ENCODE measurements at places on chromosomes 3 and 15.

DNA sequence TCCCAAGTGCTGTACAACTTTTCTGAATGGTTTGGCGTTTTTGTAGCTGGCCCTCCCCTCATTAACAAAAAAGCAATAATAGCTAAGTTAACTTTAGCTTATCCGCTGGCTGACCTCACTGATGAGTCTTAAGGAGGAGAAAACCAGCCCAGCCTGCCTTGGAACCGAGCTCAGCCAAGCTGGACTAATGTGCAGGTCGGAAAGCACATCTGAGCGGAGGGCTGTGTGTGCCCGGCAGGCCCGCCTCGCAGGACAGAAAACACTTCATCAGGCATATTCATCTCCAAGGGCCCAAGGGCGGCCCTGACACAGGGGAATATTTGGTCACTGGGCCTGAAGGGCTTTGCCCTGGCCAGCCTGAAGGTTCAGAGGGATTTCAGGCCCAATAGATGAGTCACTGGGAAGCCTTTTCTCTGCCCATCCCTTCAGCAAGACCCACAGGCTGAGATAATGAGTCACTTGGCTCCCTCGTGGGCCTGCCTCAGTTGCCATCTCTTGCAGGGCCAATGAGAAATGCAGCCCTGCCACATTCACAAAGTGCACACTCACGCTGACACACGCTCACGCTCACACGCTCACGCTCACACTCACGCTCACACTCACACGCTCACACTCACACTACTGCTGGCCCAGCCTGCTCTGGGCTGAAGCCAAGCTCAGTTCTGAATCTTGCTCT is 75.1 kb downstream of the SLC12A8 start:
- H3K36me3 ChIP-seq, result no peaks in the 10 kb centered on the region
- no peaks in the 10 kb centered on the region for H3K4me1 ChIP-seq
- no peak overlapping the region for H3K4me3 ChIP-seq

- DNase-seq, result no peak
- H3K27ac ChIP-seq, result no peak overlapping the region
- H3K27me3 ChIP-seq, result no peaks in the 10 kb centered on the region
- no peaks in the 10 kb centered on the region for H3K4me1 ChIP-seq
These were observed 172.0 kb upstream of the HES1 start for GRCh38 chr3:193963808-193964516.

DNA sequence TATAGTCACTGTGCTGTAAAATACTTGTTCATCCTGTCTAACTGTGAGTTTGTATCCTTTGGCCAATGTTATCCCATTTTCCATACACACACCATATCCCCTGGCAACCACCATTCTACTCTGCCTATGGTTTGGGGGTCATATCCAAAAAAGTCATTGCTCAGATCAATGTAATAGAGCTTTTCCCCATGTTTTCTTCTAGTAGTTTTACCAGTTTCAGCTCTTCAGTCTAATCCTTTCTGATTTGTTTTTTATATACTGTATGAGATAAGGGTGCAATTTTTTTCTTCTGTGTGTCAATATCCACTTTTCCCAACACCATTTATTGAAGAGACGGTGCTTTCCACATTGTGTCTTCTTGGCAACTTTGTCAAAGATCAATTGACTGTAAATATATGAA is 14.0 kb upstream of the DLG1 start:
- H3K36me3 ChIP-seq, result no peaks in the 10 kb centered on the region
- no peak for DNase-seq
- H3K4me3 ChIP-seq, result no peak overlapping the region

DNA sequence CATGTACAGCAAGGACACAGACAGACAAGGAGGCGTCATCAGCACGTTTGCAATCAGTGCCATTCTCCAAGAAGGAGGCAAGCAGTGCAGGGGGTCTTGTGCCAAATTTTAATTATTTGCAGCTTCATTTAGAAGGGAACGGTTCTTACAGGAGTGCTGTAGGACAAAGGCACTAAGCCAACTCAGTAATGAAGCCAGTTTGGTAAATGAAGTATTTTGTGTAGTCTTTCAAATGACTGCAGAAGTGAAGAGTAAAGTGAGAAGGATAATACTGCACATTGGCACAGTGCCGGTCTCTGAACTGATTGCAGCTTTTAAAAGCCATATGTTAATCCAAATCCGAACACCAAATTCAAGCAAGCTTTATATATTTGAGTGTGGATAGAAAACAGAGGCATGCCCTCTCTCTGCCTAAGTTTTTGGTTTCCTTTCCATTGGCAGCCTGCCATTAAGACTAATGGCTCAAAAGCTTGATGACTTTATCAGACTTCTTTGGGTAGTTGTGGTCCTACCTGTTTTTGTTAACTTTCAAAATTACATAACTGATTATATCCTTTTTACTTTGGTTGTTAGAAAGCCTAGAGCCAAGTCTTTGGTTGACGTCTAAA is 101.3 kb downstream of the SENP2 start:
- H3K36me3 ChIP-seq, result peaks cover 49% of the 10 kb centered on the region
- no peak overlapping the region for H3K27ac ChIP-seq
- no peak overlapping the region for H3K4me3 ChIP-seq
- no peaks in the 10 kb centered on the region for H3K27me3 ChIP-seq
- no peaks in the 10 kb centered on the region for H3K4me1 ChIP-seq
